ENCODE measurements at places on chromosomes 3 and 15.

DNA sequence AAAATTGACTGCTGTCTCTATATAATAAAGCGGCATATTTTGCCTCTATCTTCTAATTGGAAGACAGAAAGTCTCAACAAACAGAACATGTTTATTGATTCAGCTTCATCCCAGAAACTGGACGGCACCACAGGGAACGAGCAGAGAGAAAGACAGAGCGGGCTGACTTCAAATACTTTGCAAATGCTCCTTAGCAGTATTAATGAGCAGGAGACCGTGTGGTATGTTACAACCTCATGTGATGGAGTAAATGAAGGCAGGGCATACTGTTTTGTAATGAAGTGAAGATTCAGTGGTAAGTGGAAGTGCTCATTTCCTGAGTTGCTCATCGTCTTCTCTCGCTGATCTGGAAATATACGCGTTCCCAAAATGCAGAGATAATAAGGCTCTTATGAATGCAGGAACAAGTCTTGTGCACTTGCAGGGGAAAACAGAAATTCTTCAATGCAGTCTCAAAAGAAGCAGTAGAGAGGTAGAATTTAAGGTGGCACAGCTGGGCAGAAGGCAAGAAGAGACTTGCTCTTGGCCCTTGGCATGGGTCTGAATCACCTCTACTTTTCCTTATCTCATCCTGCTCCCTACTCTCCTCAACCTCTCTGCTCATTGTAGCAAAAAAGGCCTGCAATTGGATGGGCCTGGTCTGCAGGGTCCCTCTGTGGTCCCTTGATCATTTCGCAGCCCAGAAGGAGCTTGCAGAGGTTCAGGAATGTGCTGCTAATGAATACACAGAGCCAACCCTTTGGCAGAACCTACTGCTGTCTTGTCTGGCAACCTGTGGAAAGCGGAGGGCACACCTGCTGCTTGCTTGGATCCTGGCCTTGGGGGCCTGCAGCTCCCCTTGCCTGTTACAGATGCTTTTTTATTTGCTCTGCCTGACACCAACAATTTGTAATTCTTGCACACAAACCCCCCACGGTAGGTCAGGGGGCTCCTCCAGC is 604.9 kb upstream of the CFAP20DC start:
- DNase-seq = no peak

GRCh38 chr3:32684029-32684799 is 774 bp upstream of the CNOT10 start:
- DNase-seq = no peak

DNA sequence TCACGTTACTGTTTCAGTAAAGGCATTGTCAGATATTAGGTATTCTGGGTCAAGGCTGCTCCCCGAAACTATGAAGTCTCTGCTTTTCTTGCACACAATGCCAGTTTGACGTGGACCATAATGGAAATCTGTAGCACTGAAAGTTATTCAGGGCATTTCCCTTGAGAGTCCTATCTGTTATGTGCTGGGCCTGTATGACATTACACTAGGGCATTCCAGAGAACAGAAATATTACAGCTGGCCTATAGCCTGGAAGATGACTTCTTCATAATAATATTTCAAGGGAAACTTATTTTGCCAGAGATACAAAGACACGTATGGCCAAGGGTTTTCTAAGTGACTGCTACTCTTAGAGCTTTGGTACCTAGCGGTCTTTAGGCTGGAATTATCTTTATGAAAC is 613.6 kb upstream of the CBLB start:
- no peak for DNase-seq

DNA sequence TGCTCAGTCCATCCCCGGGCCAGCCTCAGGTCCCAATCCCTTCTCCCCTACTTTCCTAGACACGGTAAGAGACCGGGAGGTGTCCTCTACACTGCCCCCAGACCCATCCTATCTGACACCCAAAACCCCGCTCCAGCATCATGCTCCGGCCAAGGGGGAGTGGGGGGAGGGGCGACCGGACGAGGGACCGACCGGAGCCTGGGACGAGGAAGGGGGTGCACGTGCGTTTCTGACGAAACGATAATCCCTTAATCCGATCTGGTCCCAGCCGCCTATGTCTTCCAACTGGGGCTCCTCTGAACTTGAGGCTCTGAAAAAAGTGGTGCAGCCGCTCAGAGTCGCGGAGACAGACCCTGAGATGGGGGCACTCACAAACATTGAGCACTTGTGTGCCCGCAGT is 494 bp downstream of the CPLX3 start:
- no peak for DNase-seq

GRCh38 chr15:62769604-62770003 is 272.9 kb upstream of the TPM1 start:
- DNase-seq = no peak

- DNase-seq = no peak
Measured at GRCh38 chr3:173639098-173639497, 241.6 kb downstream of the NLGN1 start.

DNA sequence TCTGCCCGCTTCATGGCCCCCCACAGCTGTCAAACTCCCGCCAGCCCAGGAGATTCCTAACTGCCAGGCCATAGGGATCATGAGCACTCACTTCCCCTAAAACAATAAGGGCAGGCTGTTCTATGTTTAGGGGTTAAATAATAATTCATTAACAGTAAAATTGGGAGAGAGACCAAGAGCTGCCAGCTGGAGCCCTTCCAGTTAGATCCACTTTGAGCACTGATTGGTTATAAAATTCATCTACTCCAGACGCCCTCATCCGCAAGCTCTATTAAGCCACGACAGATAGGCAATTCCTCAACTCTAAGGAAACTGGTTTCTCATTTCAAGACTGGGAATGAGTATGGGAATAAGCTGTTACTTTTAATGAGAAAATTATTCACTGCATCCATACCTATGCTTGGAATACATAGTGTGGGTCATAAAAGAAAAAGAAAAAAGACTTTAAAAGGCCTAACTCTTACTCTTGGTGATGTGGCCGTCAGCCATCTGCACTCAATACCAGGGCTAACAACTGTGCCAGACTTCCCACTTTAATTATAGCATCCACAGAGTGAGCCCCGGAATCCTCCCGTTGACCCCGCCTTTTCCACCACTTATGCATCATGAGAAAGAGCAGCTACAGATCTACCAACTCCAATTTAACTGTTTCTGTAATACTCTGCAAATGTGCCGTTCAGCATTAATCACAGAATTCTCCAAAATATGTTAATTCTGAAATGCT is 44.5 kb downstream of the IL17RD start:
- no peak for DNase-seq

DNA sequence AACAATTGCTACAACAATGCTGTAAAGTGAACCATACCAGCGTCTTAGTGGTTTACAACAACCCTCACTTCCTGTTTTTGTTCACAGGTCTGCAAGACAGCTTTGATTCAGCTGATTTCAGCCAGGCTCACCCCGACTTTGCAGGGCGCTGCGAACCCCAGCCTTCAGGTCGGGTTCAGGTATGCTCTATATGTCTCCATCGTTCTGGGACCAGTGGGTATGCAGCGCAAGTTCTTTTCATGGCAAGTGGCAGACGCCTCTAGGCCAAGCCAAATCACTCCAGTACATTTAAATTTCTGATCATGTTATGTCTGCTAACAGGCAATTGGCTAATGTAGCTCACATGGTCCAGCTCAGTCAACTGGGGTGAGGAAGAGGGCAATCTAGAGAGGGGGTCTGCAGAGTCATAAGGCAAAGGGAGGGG is 52.4 kb upstream of the RGMA start:
- DNase-seq = no peak

- DNase-seq = no peak
Measured at GRCh38 chr15:52118969-52119749, 6.6 kb upstream of the BCL2L10 start.
